Fibroblast of the aortic adventitia (primary cell): ENCODE measurements at places on chromosomes 6 and 20. TPM values are rescaled to one million over a fixed set of nuclear protein-coding genes. Genes with fewer than 3 reads are reported as not detected.

DNA sequence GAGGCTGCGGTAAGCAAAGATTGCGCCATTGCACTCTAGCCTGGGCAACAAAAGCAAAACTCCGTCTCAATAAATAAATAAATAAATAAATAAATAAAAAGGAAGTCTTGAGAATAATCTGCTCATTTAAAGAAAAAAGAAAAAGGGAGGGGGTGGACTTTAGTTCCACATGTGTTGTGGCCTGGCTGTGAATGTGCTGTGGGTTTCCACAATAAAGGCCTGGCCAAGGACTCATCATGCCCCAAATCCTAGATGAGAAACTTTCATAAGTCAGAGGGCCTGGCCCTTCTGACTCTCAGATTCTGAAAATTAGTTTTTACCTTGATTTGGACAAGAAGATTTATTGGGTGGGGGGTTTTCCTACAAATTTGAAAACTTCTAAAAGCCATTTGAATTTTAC lies 48.4 kb downstream of the RIOK1 start:
- DNase-seq: no peak

DNA sequence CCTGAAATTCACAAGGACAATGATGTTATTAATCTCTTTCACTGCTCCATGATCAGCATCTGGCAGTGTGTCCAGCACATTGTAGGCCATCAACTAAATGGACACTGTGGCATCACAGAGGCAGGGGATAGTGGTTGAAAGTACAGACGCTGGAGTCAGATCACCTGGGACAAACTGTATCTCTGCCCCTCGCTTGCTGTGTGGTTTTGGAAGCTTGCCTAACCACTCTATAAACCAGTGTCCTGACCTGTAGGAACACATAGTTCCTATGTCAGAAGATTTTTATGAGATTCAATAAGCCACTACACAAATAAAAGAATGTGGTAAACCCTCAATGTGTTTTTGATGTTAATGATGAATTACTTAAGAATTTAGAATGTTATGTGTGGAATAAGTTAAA lies 219.3 kb upstream of the RNF217 start:
- no peak for DNase-seq

HLA-DQB1 gene
- not detected in 2 replicates for total RNA-seq

GRCh38 chr6:157121897-157122296 lies 201.4 kb downstream of the TMEM242 start:
- no peak for DNase-seq

GRCh38 chr6:123928529-123928928 lies 124.9 kb downstream of the NKAIN2 start:
- DNase-seq: no peak

BPIFB2 gene
- total RNA-seq: not detected in 2 replicates
